ENCODE measurements at places on chromosomes 1 and 21.

DNA sequence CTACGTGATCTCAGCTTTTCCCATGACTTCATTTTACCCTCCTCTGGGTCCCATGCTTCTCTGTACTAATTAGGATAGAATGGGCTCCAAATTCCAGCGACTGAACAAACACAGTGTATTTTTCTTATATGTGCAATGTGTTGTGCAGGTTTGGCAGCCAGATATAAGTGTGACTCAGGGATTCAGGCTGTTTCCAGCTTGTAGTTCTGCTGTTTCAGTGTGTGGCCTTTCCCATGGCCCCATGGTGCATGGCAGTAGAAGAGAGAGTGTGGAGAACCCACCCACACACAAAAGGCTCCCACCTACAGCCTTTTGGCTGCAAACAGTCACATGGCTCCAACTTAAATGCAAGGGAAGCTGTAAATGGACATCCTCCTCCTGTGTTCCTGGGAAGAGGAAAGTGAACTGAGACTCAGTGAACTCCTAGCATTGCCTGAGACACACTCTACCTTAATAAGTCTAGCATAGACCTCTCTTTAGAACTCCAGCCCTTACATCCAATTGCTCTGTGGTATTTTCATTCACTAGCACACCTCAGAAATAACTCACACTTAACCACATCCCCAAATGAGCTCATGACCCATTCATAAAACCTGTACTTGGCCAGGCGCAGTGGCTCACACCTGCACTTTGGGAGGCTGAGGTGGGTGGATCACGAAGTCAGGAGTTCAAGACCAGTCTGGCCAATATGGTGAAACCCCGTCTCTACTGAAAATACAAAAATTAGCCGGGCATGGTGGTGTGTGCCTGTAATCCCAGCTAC is 58.7 kb downstream of the KIAA0040 start:
- DNase-seq, result no peak

- DNase-seq, result no peak
These were observed 63.8 kb downstream of the IARS2 start for GRCh38 chr1:220157738-220158137.

GRCh38 chr1:41738475-41738874 is 180.2 kb downstream of the HIVEP3 start:
- no peak for DNase-seq

GRCh38 chr1:156944848-156945247 is 24.4 kb downstream of the LRRC71 start:
- DNase-seq, result no peak

DNA sequence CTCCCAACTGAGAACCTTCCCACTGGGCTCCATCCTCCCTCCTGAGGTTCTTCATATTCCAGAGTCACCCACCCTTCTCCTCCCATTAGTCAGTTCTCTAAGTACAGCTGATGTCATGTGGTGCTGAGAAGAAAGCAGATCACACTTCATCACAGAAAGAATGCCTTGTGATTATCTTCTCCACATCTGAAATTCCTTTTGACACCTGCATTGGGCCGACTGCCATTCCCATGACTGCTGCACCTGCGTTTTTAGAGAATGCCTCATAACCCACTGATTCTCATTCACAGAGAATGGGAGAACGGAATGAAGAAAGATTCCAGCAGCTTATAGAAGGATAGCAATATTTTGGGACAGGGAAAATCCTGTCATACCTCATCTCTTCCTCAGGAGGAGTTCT is 14.3 kb downstream of the LEPR start:
- DNase-seq, result no peak

All from NCI-H1417 (cell line).